Vein endothelial cell (primary cell): ENCODE measurements at places on chromosomes 5 and 9. TPM values are rescaled to one million over a fixed set of nuclear protein-coding genes. Genes with fewer than 3 reads are reported as not detected.

Gene FOXD4
- under 0.01 and 0.19 TPM in 2 replicates for total RNA-seq

Gene FOXD4L5
- not detected in 2 replicates for total RNA-seq

Gene KCNN2
- 2.6 and 3.3 TPM in 2 replicates for total RNA-seq

Gene PCDHB3
- 0.57 and 0.65 TPM in 2 replicates for total RNA-seq

Gene HK3
- under 0.01 and 0.10 TPM in 2 replicates for total RNA-seq

Gene ZNG1E
- total RNA-seq = 37.9 and 43.4 TPM in 2 replicates

Gene SPATA31E1
- total RNA-seq = not detected in 2 replicates

Gene CATSPER3
- total RNA-seq = under 0.01 TPM in 1 of 2 replicates, not detected in the other

Gene FCN1
- total RNA-seq = not detected in 2 replicates

Gene CDC37L1
- total RNA-seq = 8.5 and 10.6 TPM in 2 replicates

Gene NDUFS4
- total RNA-seq = 65.7 and 67.7 TPM in 2 replicates
